ENCODE measurements at places on chromosomes 2 and 18. TPM values are rescaled to one million over a fixed set of nuclear protein-coding genes. Genes with fewer than 3 reads are reported as not detected.
A peak's percentile ranks its signal among the peaks of the same experiment; 100 is the strongest.

GRCh38 chr2:66717218-66717905 lies 282.4 kb downstream of the MEIS1 start:
- DNase-seq: no peak
- H3K4me3 ChIP-seq: no peak overlapping the region
- H3K4me1 ChIP-seq: no peaks in the 10 kb centered on the region
- H3K27ac ChIP-seq: no peak overlapping the region
- H3K27me3 ChIP-seq: no peaks in the 10 kb centered on the region

DNA sequence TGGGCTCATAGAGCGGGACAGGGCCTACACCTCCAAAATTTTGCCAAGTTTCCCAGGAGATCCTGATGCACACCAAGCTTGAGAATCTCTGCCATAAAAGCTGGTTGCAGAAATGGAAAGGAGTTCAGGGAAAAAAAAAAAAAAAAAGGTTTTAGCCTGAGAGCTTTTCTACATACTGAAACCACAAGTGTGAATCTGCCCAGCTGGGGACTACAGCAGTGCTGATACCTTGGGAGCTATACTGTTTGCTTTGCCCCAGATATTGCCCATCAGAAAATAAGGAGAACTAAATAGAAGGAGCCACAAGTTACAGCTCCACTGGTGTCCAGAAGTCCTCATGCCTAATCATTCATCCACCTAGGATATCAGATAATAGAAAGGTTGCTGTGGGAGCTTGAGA lies 38.4 kb upstream of the NCKAP5 start:
- no peaks in the 10 kb centered on the region for H3K27me3 ChIP-seq
- DNase-seq: no peak
- no peaks in the 10 kb centered on the region for H3K36me3 ChIP-seq

- no peaks in the 10 kb centered on the region for H3K27me3 ChIP-seq
- H3K4me1 ChIP-seq: no peaks in the 10 kb centered on the region
- no peak for DNase-seq
- no peak overlapping the region for H3K4me3 ChIP-seq
- no peak overlapping the region for H3K27ac ChIP-seq
Measured at GRCh38 chr2:217482056-217482710, 520.6 kb downstream of the TNS1 start.

DNA sequence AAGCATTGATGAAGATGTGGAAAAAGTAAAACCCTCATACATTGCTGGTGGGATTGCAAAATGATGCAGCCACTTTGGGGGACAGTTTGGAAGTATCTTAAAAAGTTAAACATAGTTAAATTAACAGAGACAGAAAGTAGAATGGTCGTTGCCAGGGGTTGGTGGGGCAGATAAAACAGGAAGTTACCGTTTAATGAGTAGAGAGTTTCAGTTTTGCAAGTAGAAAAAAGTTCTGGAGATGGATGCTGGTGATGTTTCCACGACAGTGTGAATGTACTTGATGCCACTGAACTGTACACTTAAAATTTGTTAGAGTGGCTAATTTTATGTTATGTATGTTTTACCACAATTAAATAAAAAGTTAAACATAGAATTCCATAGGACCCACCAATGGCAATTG lies 44.5 kb upstream of the EGR4 start:
- H3K36me3 ChIP-seq: no peaks in the 10 kb centered on the region
- no peaks in the 10 kb centered on the region for H3K27me3 ChIP-seq
- no peak overlapping the region for H3K27ac ChIP-seq
- peak; percentile 10 for DNase-seq
- peaks cover 14% of the 10 kb centered on the region for H3K4me1 ChIP-seq

- no peak overlapping the region for H3K4me3 ChIP-seq
- no peak for DNase-seq
- H3K27me3 ChIP-seq: no peaks in the 10 kb centered on the region
- no peaks in the 10 kb centered on the region for H3K4me1 ChIP-seq
- H3K27ac ChIP-seq: no peak overlapping the region
Measured at GRCh38 chr2:140836826-140837225, 1294.0 kb downstream of the LRP1B start.

DNA sequence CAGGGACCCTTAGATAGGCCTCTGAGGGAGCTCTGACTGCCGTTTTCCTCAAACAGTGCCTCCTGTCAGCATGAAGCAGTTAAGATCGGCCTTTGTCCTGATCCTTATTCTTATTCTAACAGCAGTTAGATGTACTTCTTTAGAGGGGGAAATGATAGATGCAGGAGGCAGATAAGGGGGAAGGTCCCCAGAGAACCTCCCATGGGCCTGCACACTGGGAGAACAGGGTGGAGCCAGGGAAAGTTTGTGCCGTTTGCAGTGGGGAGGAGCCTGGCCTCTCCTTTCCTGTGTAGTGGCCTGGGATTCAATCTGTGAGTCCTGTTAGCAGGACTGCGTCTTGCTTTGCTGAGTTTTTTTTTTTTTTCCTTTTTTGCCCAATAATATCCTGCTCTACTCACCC lies 7.9 kb upstream of the INPP4A start:
- H3K4me1 ChIP-seq: no peaks in the 10 kb centered on the region
- no peak overlapping the region for H3K27ac ChIP-seq
- no peak overlapping the region for H3K4me3 ChIP-seq
- H3K36me3 ChIP-seq: no peaks in the 10 kb centered on the region

DNA sequence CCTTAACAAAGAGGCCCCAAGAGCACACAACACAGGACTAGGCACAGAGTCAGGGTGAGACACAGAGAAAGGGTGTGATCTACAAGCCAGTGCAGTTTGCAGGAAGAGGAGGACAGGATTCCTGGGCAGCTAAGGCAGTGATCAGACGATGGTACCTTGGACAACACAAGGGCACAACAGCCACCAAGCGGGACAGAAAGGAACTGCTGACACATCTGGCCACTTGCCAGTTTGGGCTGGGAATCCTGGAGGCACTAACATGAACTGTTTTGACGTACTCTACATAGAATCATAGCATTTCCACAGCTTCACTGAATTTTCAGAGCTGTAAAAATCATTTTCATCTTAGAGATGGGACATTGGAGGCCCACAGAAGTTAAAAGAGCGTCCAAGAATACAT lies 221.5 kb upstream of the SLC35G4 start:
- H3K36me3 ChIP-seq: no peaks in the 10 kb centered on the region
- no peaks in the 10 kb centered on the region for H3K27me3 ChIP-seq
- H3K4me3 ChIP-seq: no peak overlapping the region

DNA sequence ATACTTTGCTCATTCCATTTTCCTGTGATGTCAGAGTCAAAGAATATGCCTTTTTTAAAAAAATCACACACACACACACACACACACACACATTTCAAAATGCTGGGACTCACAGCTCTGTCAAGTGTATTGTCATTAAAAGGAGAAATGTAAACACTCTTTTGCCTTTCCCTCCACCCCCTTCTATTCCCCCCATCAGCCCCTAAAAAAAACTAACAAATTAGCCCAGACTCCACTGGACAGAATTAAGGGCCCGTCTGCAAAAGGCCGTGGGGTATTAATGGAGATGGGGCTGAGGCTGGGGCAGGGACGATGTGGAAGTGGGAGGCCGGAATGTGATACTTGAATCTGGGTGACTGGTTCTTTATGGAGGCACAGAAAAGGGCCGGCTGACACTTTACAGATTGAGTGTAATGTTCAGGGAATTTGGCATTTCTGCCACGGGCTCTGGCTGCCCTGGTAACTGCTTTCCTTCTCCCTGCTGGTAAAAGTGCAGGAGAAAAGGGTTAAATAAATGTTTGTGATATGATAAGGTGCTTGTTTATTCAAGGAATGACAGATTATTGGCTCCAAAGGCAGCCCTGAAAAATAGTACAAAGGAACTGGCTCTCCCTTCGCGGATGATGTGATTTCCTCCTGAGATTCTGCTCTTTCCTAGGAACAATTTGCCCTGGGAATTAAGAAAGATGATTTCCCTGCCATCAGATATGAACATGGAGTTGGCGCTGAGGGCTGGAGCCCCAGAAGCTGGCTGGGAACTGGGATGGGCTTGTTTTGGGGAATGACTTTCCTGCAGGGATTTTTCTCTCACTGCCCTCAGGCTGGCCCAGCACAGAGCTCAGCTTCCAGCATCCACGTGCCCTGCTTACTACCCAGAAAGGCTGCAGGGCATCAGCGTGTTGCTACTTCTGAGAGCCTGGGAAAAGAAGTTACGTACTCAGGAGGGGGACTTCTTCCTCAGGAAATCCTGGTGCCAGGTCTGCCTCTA lies 52.8 kb upstream of the CTAGE1 start:
- H3K4me1 ChIP-seq: no peaks in the 10 kb centered on the region
- no peak overlapping the region for H3K4me3 ChIP-seq
- no peak for DNase-seq

GRCh38 chr18:75269124-75269680 lies 58.6 kb downstream of the TSHZ1 start:
- no peaks in the 10 kb centered on the region for H3K27me3 ChIP-seq
- H3K4me3 ChIP-seq: no peak overlapping the region
- no peak for DNase-seq
- H3K27ac ChIP-seq: no peak overlapping the region

DNA sequence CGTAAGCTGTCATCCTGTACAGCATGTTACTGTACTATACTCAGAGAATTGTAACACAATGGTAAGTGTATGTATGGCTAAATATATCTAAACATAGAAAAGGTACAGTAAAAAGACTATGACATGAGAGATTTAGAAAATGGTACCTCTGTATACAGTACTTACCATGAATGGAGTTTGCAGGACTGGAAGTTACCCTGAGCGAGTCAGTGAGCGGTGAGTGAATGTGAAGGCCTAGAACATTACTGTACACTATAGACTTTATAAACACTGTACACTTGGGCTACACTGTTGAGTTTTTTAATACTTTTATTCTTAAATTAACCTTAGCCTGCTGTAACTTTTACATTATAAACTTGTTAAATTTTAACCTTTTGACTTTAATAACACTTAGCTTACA lies 1.5 kb downstream of the DDX18 start:
- H3K27me3 ChIP-seq: no peaks in the 10 kb centered on the region
- peak overlapping the region; percentile 96 for H3K27ac ChIP-seq
- peak overlapping the region; percentile 68 for H3K4me3 ChIP-seq
- H3K36me3 ChIP-seq: peaks cover 36% of the 10 kb centered on the region
- DNase-seq: no peak

DNA sequence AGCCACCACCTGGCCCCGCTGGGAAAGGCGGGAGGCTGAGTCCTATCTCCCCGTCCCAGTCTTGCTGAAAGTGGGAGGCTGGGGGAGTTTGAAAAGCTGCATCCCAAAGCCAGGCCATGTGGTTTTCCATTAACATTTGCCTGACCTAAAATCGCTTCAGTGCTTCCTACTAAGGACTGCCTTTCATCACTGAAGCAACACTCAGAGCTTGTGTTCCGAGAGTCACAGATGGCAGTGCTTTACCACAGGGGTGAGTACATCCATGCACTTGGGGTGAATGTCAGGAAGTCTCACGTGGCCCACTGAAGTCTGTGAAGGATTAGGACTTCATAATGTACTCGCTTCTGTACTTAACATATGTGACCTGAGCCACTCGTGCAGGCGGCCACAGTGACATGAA lies 43.3 kb downstream of the PXDN start:
- no peaks in the 10 kb centered on the region for H3K4me1 ChIP-seq
- H3K4me3 ChIP-seq: no peak overlapping the region
- no peak overlapping the region for H3K27ac ChIP-seq
- H3K36me3 ChIP-seq: no peaks in the 10 kb centered on the region
- no peak for DNase-seq
- no peaks in the 10 kb centered on the region for H3K27me3 ChIP-seq

DNA sequence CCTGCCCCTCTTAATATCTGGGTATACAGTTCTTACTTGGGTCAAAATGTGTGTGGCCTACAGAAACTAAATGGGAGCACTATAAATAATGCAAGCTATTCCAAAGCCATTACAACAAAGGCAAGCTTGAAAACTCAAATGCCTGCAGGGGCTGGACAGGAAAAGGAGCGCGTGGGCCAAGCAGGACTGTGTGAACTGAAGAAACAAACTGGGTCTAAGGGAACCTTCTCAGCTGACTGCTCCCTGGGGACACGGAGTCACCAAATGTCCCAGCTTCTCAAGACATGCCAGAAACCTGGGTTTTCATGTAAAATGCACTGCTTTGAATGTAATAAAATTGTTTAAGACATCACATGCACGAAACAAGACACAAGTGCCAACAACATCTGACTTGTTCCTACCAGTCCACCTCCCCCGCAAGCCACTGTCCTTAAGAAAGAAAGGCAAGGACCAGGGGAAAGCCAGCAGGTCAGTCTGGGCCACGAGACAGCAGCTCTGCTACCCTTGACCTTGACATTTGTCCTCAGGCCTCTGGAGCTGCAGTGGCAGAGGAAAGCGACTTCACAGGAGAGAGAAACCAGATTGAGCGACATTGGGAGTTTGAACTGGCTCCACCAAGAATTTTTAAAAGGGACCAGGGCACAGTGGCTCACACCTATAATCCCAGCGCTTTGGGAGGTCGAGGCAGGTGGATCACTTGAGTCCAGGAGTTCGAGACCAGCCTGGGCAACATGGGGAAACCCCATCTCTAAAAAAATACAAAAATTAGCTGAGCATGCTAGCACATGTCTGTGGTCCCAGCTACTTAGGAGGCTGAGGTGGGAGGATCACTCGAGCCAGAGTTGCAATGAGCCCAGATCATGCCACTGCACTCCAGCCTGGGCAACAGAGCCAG lies 89.7 kb upstream of the SH3BP4 start:
- no peaks in the 10 kb centered on the region for H3K4me1 ChIP-seq
- no peaks in the 10 kb centered on the region for H3K36me3 ChIP-seq
- H3K27me3 ChIP-seq: no peaks in the 10 kb centered on the region
- DNase-seq: no peak
- no peak overlapping the region for H3K4me3 ChIP-seq

- H3K4me3 ChIP-seq: no peak within 1 kb of the TSS
- H3K4me1 ChIP-seq: no peaks in the 10 kb centered on the region
- no peak for DNase-seq
- H3K27ac ChIP-seq: no peak within 1 kb of the TSS
- no peaks in the 10 kb centered on the region for H3K36me3 ChIP-seq
Measured at GRCh38 chr18:75427603-75428002, at the start of gene SMIM21. SMIM21 (minus strand) TSS chr18:75427703; CDS start chr18:75427563, 140 bp downstream.

DNA sequence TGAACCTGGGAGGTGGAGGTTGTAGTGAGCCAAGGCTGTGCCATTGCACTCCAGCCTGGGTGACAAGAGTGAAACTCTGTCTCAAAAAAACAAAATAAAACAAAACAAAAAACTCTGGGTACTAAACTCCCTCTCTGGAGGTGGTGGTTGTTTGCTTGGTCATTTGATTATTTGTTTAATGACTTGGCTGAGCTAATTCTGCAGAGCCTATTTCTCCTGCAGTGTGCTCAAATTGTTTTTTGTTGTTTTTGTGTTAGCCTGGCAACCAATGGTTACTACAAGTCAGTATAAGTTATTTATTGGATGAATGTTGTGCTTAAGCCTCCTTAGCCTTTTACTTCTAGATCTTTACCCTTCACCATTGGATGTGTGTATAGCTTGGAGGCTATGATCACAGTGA lies 387.5 kb downstream of the ADCYAP1 start:
- H3K4me3 ChIP-seq: no peak overlapping the region
- H3K27ac ChIP-seq: no peak overlapping the region
- H3K36me3 ChIP-seq: no peaks in the 10 kb centered on the region
- H3K4me1 ChIP-seq: no peaks in the 10 kb centered on the region
- no peaks in the 10 kb centered on the region for H3K27me3 ChIP-seq
- DNase-seq: no peak

- no peaks in the 10 kb centered on the region for H3K4me1 ChIP-seq
- no peak for DNase-seq
- no peak overlapping the region for H3K27ac ChIP-seq
Measured at GRCh38 chr2:239716536-239717318, 308.4 kb downstream of the NDUFA10 start.

- DNase-seq: no peak
- no peaks in the 10 kb centered on the region for H3K27me3 ChIP-seq
- H3K27ac ChIP-seq: no peak overlapping the region
- H3K4me3 ChIP-seq: no peak overlapping the region
- H3K4me1 ChIP-seq: no peaks in the 10 kb centered on the region
Measured at GRCh38 chr18:58175786-58176176, 131.8 kb downstream of the NEDD4L start.

C2orf66 gene
- total RNA-seq: not detected

EMILIN1 gene
- 0.52 TPM for total RNA-seq

NRP2 gene
- 6.8 TPM for total RNA-seq

SPAG16 gene
- 9.5 TPM for total RNA-seq

ANKRD30B gene
- not detected for total RNA-seq

All from B cell (primary cell).